Dermis microvascular lymphatic vessel endothelial cell (primary cell): ENCODE measurements at places on chromosomes 6 and 20. TPM values are rescaled to one million over a fixed set of nuclear protein-coding genes. Genes with fewer than 3 reads are reported as not detected.

NHSL1 gene
- total RNA-seq = 25.2 and 48.5 TPM in 2 replicates

IL17A gene
- not detected in 2 replicates for total RNA-seq

ASIP gene
- total RNA-seq = not detected in 2 replicates

KHDC1L gene
- total RNA-seq = not detected in 2 replicates

SIRPA gene
- 28.0 and 69.7 TPM in 2 replicates for total RNA-seq

SCAND1 gene
- total RNA-seq = 67.1 and 87.0 TPM in 2 replicates

SIM1 gene
- not detected in 2 replicates for total RNA-seq

RNASET2 gene
- total RNA-seq = 10.7 and 11.6 TPM in 2 replicates

DEF6 gene
- 0.51 and 0.63 TPM in 2 replicates for total RNA-seq

ANKRD66 gene
- not detected in 2 replicates for total RNA-seq

TNNC2 gene
- 0.13 TPM in 1 of 2 replicates, not detected in the other for total RNA-seq

KCNK5 gene
- total RNA-seq = not detected in 2 replicates

TMEM200A gene
- under 0.01 TPM in 2 replicates for total RNA-seq

C6orf58 gene
- 0.13 and 0.26 TPM in 2 replicates for total RNA-seq

PRRT1 gene
- under 0.01 TPM in 2 replicates for total RNA-seq

CDYL gene
- 20.8 and 26.9 TPM in 2 replicates for total RNA-seq

SAMD5 gene
- total RNA-seq = 0.51 and 2.4 TPM in 2 replicates

RUNX2 gene
- total RNA-seq = not detected in 2 replicates

PHACTR3 gene
- total RNA-seq = 2.4 and 3.2 TPM in 2 replicates

CDH4 gene
- under 0.01 and 0.13 TPM in 2 replicates for total RNA-seq

MUCL3 gene
- total RNA-seq = not detected in 2 replicates

ARMH2 gene
- total RNA-seq = not detected in 2 replicates

PRR18 gene
- not detected in 2 replicates for total RNA-seq

OR2J3 gene
- not detected in 2 replicates for total RNA-seq

F13A1 gene
- not detected in 2 replicates for total RNA-seq

CYP39A1 gene
- 0.25 and 0.26 TPM in 2 replicates for total RNA-seq

ME1 gene
- 3.8 and 7.6 TPM in 2 replicates for total RNA-seq

MICB gene
- total RNA-seq = 6.8 and 8.3 TPM in 2 replicates

SMOC2 gene
- not detected in 2 replicates for total RNA-seq

CFAP206 gene
- total RNA-seq = 0.13 TPM in 2 replicates

LY6G5B gene
- total RNA-seq = 0.64 and 2.0 TPM in 2 replicates

MTFR2 gene
- total RNA-seq = 0.76 and 1.5 TPM in 2 replicates

TSBP1 gene
- not detected in 2 replicates for total RNA-seq

GRM1 gene
- total RNA-seq = 0.13 TPM in 2 replicates

TUBB1 gene
- total RNA-seq = under 0.01 TPM in 1 of 2 replicates, not detected in the other

SPAG4 gene
- 10.5 and 18.6 TPM in 2 replicates for total RNA-seq

SLC35D3 gene
- not detected in 2 replicates for total RNA-seq

BMP6 gene
- total RNA-seq = 72.8 and 153 TPM in 2 replicates

MYLK2 gene
- total RNA-seq = 14.5 and 42.1 TPM in 2 replicates
